ENCODE measurements at places on chromosomes 3 and 15.

DNA sequence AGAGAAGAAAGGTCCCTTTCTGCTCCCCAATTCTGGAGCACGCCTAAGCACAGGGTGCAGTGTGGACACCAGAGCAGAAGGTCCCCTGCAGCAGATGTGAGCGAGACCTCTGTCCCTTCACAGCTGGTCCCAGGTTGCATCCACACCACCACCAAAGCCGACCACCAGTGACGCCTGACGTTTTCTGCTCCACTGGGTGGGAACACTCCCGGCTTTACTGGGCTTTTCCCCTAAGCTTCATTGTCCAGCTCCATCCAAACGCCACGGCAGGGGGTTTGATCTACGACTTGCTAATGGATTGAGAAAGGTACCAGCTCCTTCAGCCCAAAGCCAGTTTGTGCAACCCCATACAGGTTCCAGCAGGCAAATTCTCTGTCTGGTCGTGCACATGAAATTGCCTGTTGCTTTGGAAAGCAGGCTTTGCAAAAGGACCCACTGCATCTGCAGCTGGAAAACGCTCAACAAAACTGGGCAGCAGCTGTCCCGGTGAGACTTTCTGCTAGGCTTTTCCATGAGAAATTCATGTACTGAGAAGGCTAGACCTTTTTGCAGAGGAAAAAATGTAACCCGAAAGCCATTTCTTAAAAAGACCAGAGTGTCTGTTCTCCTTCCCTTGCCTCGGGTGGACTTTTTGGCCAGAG lies 31.1 kb downstream of the ADAMTS17 start:
- no peak for DNase-seq

DNA sequence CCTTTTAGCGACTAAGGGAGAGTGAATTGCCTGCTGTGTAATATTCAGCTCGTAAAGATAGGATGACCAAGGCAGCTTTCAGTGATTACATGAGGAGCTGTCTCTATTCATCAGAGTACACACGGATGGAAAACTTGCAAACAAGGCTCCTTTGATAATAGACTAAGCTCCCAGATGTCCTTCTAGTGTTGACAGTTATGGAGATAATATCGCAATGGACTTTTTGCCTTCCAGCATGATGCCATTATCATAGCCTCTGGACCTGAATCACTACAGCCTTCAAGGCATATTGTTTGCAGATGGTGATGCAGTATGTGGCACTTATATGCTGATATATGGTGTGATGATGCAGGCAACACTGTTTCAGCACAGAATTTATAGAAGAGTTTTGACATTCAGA lies 93.9 kb downstream of the ECT2 start:
- DNase-seq = no peak

DNA sequence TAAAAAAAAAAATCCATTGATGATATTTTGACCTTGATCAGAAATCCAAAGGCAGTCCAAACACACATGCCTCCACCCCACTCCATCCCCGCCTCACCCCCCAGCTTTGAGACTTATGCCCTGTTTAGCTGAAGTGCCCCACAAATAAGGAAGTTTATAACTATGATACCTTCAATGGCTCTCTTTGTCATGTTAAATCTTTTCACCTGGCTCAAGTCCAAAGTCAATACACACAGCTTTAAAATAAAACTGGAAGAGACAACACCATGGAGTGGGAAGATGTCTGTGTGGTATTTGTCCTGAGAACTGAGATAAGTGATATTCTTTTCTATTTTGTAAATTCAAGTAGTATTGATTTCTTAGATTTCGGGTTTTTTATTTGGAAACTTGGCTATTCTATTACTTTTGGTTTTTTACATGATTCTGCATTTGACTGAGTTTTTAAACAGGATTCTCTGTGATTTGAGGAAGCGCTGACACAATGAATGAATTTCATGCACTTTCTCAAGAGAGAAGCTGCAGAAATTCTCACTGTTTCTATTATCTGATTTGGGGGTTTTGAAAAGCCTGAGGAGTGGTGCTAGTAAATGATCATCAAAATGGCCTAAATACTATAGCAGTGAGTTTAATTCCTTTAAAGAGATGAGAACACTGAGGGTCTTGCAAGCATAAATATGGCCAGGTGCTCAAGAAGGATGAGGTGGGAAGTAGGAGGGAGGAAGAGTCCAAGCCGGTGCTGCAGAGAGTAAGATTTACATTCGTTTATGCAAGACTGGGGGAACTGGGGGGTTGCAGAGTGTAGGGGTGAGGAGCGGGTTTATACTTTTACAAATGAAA lies 5.2 kb downstream of the FOXB1 start:
- no peak for DNase-seq

DNA sequence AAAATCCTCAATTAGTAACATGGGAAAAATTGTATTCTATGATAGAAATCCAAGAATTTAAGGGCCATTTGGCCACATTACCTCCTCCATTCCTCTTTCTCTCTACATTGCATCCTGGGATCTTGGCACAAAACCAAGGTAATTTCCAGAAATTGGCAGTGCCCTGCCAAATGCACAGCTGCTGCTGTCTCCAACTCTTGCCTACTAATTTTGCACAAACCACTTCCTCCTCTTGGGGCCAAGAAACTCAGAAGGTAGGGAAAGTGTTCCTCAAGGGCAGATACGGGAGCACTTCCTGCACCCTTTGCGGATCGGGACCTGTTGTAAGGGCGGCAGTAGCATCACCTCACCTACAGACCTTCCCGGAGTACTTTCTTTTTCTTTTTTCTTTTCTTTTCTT lies 57.8 kb downstream of the MAP3K13 start:
- DNase-seq = no peak

GRCh38 chr3:13954741-13955483 lies 75.0 kb upstream of the WNT7A start:
- no peak for DNase-seq

DNA sequence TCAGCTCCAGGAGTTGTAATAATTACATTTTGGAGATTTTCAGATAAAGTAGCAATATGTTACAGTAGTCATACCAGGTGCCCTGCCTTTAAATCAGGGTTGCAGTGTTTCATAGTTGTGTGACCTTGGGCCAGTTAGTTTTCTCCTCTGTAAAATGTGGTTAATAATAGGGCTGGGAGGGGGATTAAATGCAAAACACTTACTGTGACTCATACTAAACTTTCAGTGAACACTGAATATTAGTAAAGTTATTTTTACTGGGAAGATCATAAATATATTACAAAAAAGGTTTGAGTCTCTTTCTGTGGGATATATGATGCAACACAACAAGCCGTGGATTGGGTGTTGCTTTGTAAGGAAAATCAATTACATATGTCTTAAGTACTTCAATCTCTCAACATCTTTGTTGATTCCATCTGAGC lies 1.1 kb upstream of the EBLN2 start:
- DNase-seq = no peak

- DNase-seq = no peak
These were observed 50.4 kb upstream of the ALCAM start for GRCh38 chr3:105316331-105316730.

- no peak for DNase-seq
These were observed 743.0 kb upstream of the CBLB start for GRCh38 chr3:106611841-106612240.

GRCh38 chr15:52790169-52790708 lies at the start of gene ONECUT1:
Gene ONECUT1, minus strand, starts transcription at chr15:52790336. Its CDS starts 452 bp downstream, at chr15:52789884.
- DNase-seq = peak; percentile 10

GRCh38 chr3:148852271-148852992 lies 12.7 kb upstream of the CPA3 start:
- DNase-seq = no peak

DNA sequence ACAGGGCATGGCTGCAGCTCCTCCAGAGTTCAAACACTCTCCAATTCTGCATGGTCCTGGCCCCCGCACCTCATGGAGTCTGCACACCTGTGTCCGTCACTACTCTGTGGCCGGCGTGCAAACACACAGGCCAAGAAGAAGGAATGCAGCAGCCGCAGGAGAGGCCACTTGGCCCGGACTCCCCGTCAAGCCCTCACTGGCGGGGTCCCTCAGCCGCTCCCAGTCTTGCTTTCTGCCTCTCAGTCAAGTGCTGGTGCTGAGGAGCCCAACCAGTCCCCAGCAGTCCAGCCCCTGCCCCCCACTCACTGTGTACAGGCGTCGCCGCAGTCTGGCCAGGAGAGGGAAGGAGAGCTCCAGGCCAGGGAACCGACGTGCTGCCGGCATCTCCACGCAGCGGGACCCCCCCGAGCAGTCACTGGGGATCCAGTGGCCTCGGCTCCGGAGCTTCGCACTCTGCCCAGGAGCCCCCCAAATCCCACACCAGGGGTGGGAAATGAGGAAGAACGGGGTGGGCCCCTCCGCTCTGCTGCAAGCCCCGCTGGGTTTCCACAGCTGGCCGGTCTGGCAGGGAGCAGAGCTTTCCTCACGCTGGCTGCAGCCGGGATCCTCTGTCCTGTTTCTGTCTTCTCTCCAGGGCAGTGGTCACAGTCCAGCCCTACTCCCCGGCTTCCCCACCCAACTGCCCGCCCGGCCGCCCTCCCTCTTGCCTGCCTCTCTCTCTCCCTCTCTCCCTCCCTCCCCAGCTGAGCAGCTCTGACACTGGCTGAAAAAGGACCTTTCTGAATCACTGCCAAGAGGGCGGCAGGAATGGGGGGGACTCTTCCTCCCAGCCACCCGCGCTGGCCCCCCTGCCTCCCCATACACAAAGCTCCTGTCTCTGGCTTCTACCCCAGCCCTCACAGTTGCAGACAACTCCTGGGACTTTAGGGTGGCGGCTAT lies 16.0 kb downstream of the TNK2 start:
- peak; percentile 80 for DNase-seq

DNA sequence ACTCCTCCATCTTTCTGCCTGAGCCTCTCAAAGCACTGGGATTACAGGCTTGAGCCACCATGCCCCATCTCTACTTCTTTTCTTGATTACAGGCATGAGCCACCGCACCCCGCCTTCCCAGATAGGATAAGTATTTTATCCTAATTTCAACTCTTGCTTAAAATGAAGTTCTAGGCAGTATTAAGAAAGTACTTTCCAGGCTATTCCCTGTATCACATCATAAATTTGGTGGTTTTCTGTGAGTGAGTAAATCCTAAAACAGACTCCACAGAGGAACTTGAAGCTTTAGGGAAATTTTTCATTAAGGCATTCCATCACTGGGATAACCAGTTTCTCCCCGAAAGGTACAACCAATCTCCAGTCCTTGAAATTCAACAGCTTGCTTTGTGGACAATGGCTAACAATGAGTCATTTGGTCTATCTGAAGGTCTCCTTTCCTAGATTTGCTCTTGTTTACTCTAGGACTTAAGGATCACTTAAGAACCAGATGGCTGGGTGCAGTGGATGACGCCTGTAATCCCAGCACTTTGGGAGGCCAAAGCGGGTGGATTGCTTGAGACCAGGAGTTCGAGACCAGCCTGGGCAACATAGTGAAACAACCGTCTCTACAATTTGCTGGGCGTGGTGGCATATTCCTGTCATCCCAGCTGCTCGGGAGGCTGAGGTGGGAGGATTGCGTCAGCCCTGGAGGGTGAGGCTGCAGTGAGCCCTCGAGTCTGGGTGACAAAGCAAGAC lies 49.7 kb upstream of the SKIL start:
- DNase-seq = no peak

DNA sequence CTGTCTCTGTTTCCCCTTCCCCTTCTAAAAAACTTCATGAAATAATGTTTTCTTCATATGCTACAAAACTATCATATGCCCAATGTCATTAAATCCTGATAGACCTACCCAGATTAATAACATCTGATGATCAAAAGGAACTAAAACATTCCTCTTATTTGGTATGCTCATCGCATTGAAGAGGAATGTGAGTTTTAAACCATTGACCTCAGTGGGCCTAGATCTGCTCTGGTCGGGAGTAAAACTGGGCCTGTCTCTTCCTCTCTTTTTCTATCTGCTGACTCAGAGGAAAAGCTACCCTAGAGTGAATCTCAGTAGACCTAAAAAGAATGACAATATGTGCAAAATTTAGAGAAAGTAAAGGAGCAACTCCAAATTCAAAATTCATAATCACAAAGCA lies 275.8 kb downstream of the SATB1 start:
- DNase-seq = no peak

DNA sequence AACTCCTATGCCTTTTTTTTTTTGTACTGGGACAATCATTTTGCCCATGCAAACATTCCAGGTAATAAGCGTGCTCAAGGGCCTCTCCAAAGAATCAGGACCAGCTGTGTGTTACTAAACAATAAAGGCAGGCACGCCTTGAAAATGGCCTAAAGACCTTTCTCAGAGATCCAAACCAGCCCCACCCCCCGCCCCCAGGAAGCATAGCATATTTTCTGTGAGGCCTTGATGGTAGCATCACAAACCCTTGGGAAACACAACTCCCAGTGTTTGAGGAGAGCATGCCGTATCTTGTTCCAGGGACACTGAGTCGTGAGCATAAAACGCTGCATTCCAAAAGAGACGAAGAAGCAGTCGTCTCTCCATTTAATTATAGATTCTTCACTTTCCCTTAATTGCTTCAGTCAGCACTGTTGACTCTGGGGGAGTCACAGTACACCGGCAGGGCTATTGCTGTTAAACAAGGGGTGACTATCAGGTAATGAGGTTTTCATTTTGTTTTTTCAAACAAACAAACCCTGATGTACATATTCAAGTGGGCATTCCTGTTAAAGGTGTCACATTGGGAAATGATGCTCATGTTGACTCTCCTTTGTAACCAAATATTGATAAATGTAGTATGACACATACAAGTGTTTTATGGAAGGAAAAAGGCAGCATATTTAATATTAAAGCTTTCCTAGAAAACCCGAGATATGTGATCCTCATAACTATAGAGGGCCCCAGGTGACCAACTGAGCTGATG lies 4.4 kb upstream of the TPM1 start:
- no peak for DNase-seq

DNA sequence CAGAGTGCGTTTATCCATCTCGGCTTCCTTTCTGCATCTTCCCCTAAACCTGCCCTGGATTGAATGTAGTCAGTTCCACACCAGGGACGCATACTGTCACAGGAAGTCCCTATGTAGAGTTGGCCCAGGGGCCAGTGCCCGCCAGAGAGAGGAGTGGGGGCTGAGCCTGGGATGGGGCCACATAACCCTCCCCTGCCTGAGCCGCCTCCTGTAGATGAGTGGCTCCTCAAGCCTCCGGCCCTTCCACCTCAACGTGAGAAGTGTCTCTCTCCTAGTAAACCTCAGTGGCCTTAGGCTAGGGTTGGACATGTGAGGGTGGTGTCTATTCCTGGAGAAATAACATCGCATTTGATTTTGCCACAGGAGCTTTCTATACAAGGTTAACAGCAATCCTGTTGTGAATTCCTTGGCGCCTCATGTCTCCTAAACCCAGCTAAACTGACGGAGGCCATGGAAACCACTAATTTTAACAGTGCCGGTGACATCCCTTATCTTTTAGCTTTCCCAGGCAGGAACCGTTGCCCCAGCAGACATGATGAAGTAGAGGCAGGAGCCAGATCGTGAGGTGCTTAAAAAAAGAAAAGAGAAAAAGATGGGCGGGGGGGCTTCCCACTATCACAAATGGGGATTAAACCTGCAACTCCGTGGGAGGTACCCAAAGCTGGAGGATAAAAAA lies 171.1 kb downstream of the CHDH start:
- DNase-seq = no peak

- DNase-seq = no peak
These were observed 92.8 kb upstream of the TNFSF10 start for GRCh38 chr3:172616031-172616461.

- DNase-seq = no peak
These were observed 27.4 kb upstream of the FAM174B start for GRCh38 chr15:92682741-92683510.
